ENCODE measurements at places on chromosomes 7 and 10. TPM values are rescaled to one million over a fixed set of nuclear protein-coding genes. Genes with fewer than 3 reads are reported as not detected.

CHST3 gene
- 0.13 TPM for total RNA-seq

PDCD4 gene
- 181 TPM for total RNA-seq

- DNase-seq: no peak
Measured at GRCh38 chr7:65946904-65947303, 35.1 kb downstream of the GUSB start.

GRCh38 chr10:79380946-79381721, 33.9 kb downstream of the PPIF start:
- DNase-seq: no peak

GRCh38 chr10:67666416-67667034, 29.5 kb downstream of the CTNNA3 start:
- DNase-seq: no peak

All from GM12878 (cell line).